ENCODE measurements at places on chromosomes 16 and 17.

DNA sequence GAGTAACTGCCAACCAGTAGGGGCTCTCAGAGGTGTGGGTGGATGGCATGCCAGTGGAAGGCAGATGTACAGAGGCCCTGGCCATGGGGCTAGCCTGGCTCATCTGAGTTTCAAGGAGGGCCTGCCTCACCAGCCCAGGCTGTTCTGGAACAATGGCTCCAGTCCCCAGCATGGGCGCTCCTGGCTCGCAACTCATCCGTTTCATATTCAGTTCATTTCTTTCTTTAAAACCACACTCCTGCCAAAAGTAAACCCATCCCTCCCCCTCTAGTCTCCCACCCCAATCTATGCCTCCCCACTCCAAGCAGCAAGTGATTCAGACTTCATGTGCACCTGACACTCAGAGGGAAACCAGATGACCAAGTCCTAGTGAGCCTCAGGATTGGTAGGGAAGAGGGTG lies 2.4 kb downstream of the CCL13 start:
- DNase-seq: no peak

- H3K4me3 ChIP-seq: no peak overlapping the region
- peaks cover 27% of the 10 kb centered on the region for H3K4me1 ChIP-seq
- H3K27ac ChIP-seq: no peak overlapping the region
- DNase-seq: no peak
Measured at GRCh38 chr17:82553210-82553930, 33.8 kb downstream of the FOXK2 start.

DNA sequence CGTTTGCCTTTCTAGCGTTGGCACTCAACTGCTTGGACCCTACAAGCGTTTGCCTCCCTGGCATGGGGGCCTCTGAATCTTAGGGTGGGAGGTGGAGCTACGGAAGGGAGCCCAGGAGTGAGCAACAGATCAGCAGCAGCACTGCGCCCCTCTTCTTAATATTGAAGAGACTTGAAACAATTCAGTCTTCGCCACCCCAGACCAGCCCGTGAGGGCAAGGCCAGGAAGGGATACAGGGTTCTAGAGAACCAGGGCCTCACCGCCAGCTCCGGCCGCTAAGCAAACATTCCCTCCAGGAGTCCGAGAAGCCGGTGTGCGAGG lies 1.5 kb upstream of the GPRC5C start:
- no peaks in the 10 kb centered on the region for H3K36me3 ChIP-seq
- H3K27me3 ChIP-seq: peaks cover 26% of the 10 kb centered on the region
- peak overlapping the region; percentile 86 for H3K27ac ChIP-seq
- H3K4me3 ChIP-seq: peak overlapping the region; percentile 71

DNA sequence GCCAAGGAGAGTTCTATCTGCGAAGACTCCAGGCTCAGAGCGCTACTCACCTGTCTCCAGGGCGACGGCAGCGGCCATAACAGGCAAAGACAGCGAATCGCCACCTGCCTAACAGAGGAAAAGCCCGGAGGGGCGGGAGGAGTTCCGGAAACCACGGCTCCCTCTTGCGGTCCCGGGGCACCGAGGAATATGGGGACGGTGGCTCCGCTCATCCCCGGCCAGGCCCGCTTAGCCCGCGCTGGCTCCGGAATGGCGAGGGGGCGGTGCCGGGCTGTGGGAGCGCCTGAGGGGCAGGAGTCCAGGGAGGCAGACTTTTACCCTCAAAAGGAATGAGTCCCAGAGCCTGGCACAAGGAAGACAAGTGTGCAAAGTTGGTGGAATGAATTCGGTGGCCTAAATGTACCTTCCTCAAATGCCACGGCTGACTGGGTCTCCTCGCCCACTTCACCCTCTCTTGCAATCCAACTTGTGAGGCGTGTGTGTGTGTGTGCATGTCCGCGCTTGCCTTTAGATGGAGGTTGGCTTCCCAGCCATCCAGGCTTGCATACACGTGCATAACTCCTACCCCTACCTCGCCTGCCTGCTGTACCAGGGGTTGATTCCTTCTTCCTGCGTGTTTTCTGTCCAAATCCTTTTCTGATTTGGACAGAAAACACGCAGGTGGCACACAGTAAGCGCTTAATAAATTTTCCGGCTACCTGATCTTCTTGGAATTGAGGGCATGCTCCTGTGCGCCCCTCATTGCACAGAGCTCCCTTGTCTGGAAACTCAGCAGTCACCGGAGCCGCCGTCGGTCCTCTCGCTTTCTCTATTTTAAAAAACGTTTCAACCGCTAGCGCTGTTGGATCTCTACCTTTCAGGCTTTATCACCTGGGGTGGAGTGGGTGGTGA lies 3.5 kb downstream of the C17orf100 start:
- H3K36me3 ChIP-seq: no peaks in the 10 kb centered on the region
- H3K4me3 ChIP-seq: no peak overlapping the region
- peaks cover 52% of the 10 kb centered on the region for H3K27me3 ChIP-seq
- H3K27ac ChIP-seq: no peak overlapping the region
- peaks cover 24% of the 10 kb centered on the region for H3K4me1 ChIP-seq

- H3K27ac ChIP-seq: no peak within 1 kb of the TSS
- no peaks in the 10 kb centered on the region for H3K4me1 ChIP-seq
- H3K36me3 ChIP-seq: peaks cover 31% of the 10 kb centered on the region
Measured at GRCh38 chr17:58487589-58488427, at the start of gene HSF5. Gene HSF5, minus strand, starts transcription at chr17:58488408. Its CDS starts 134 bp downstream, at chr17:58488274.

GRCh38 chr17:52965856-52966255 lies 807.3 kb upstream of the CA10 start:
- H3K27ac ChIP-seq: no peak overlapping the region
- no peak for DNase-seq
- no peak overlapping the region for H3K4me3 ChIP-seq

GRCh38 chr17:49180998-49181635 lies 29.3 kb downstream of the GNGT2 start:
- no peaks in the 10 kb centered on the region for H3K27me3 ChIP-seq
- no peak for DNase-seq

- peaks cover 31% of the 10 kb centered on the region for H3K4me1 ChIP-seq
- H3K27ac ChIP-seq: peak overlapping the region; percentile 25
- peak; percentile 45 for DNase-seq
- no peak overlapping the region for H3K4me3 ChIP-seq
Measured at GRCh38 chr17:45341533-45342158, 24.8 kb upstream of the MAP3K14 start.

DNA sequence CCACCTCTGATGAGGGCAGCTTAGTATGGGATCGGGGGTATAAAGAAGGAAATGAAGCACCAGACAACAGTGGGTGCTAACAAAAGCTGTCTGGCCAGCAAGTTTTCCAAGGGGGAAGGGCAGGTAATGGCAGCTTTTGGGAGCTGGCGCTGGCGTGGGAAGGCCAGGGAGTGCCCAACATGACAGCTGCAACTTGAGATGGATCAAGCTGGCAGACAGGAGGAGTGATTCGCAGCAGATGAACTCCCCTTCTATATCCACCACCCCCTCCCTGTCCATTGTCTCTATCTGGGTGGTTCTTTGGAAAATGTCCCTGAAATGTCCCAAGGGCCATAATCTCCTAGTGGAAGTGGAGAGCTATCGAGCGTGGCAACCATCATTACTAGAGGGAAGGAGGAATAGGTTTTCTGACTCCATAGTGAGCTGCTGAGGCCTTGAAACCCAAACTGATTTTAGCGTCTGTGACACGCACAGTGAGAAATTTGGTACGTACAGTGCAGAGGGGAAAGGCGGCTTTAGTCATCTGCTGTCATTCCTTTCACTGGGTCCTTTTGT lies 4.8 kb upstream of the INPP5K start:
- H3K27me3 ChIP-seq: no peaks in the 10 kb centered on the region
- H3K4me3 ChIP-seq: no peak overlapping the region
- DNase-seq: peak; percentile 75
- peaks cover 30% of the 10 kb centered on the region for H3K36me3 ChIP-seq
- H3K4me1 ChIP-seq: peaks cover 30% of the 10 kb centered on the region

GRCh38 chr16:180101-180675 lies at the start of gene HBQ1:
Gene HBQ1, plus strand, starts transcription at chr16:180459. Its CDS starts 28 bp downstream, at chr16:180487.
- peaks cover 9% of the 10 kb centered on the region for H3K36me3 ChIP-seq
- peaks cover 48% of the 10 kb centered on the region for H3K27me3 ChIP-seq
- H3K27ac ChIP-seq: no peak within 1 kb of the TSS
- H3K4me1 ChIP-seq: peaks cover 20% of the 10 kb centered on the region

DNA sequence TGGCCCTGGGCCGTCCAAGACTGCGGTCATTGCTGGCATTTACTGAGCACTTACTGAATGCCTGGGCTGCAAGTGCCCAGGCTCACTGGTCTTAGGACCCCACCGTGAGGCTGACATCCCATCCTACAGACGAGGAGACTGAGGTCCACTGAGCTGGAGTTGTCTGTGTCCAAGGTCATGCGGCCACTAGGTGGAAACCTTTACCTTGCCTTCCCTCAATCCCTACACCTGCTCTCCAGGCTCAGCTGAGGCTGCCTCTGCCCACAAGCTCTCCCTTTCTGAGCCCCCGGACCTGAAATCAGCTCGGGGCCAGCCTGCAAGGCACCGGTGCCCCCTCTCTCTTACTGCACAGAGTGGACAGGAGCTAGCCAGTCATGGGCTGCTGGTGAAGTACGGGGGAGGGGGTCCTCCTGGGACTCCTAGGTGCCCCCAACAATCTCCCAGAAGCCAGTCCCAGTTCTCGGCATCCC lies 1.5 kb downstream of the CASKIN1 start:
- DNase-seq: peak; percentile 57
- no peaks in the 10 kb centered on the region for H3K36me3 ChIP-seq
- H3K4me1 ChIP-seq: peaks cover 18% of the 10 kb centered on the region
- no peak overlapping the region for H3K4me3 ChIP-seq
- H3K27me3 ChIP-seq: peaks cover 50% of the 10 kb centered on the region
- no peak overlapping the region for H3K27ac ChIP-seq

DNA sequence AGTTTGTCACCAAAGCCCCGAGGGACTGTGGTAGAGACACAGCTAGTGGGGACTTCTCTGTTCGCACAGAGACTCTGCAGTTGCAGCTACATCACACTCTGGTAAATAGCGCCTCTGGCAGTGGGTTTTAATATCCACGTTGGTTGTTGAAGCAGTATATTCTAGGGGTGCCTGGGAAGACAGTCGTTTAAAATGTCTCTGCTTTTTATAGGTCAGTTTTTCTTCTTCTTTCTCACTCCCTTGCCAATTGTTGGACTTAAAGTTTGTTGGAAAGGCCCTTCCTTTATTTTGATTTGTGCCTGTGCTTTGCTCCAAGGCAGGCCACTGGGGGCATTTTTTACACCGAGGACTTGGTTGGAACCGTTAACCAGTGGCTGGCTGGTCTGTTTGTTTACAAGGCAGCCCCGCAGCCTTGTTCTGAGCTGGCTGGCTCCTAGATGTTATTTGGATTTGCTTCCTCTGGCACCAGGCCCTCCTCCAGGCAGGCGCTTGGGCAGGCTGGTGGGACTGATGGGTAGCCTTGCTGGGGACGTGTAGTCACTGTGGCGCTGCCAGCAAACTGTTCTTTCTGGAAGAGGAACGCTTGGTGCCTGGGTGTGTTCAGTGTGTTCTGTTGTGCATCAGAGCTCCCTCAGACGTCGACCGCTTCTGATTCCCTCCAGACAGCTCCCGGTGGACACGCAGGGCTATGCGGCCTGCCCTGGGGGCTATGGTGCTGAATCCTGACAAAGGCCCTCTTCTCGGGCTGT lies 218.2 kb upstream of the CHMP6 start:
- no peak for DNase-seq
- peaks cover 5% of the 10 kb centered on the region for H3K36me3 ChIP-seq
- no peaks in the 10 kb centered on the region for H3K27me3 ChIP-seq

DNA sequence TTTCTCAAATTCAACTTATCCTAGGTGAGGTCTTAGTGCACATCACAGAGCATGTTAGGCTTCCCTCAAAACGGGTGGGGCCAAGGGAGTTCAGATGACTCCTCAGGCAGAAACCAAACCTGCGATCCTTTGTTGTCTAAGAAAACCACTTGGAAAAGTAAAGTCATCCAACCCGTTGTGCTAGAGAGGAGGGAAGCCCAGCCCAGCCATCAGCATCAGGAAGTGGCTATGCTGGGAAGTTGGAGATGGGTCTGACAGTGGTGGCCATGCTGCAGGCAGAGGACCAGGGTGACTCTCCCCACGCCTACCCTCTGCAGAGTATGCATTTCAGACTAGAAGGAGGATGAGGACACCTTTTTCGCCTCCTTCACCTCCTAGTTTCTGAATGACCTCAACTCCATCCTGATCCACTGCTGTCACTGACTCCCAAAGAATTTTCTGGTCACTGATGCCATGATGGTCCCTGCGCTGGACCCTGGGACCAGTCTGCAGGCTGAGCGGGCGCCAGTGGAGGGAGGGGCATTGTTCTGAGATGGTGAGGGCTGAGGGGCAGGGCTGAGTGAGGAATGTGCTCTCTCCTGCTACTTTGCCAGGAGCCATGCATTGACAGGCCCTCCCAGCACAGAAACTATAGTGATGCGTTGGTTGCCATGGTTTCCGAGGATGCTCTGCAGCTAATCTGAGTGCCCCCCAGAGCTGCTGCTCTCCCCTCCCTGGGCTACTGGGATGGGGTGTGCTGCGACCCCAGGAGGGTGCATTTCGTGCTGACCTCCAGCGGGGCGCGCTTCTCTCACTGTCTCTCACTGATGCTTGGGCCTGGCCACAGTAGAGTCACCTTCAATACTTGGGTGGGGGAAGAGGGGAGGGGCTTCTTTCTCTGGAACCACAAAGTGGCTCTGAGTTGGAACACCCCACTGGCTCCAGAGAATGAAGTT lies 20.4 kb downstream of the ALOX12B start:
- no peak overlapping the region for H3K4me3 ChIP-seq
- H3K27me3 ChIP-seq: peaks cover 75% of the 10 kb centered on the region
- H3K36me3 ChIP-seq: no peaks in the 10 kb centered on the region
- peaks cover under 1% of the 10 kb centered on the region for H3K4me1 ChIP-seq
- DNase-seq: no peak

- no peak for DNase-seq
- peaks cover 2% of the 10 kb centered on the region for H3K27me3 ChIP-seq
- H3K36me3 ChIP-seq: no peaks in the 10 kb centered on the region
- H3K4me1 ChIP-seq: no peaks in the 10 kb centered on the region
- H3K27ac ChIP-seq: no peak overlapping the region
Measured at GRCh38 chr17:48253975-48254374, 146.4 kb downstream of the SNX11 start.

- H3K27ac ChIP-seq: no peak overlapping the region
- no peaks in the 10 kb centered on the region for H3K36me3 ChIP-seq
Measured at GRCh38 chr16:64437706-64438324, 684.0 kb downstream of the CDH11 start.

GRCh38 chr17:15287538-15288267 lies 22.6 kb upstream of the PMP22 start:
- H3K27ac ChIP-seq: no peak overlapping the region
- DNase-seq: no peak
- H3K36me3 ChIP-seq: no peaks in the 10 kb centered on the region
- no peak overlapping the region for H3K4me3 ChIP-seq

- no peaks in the 10 kb centered on the region for H3K27me3 ChIP-seq
- H3K36me3 ChIP-seq: peaks cover 13% of the 10 kb centered on the region
- no peaks in the 10 kb centered on the region for H3K4me1 ChIP-seq
- DNase-seq: no peak
Measured at GRCh38 chr16:56512025-56512424, 7.8 kb downstream of the BBS2 start.
